Stimulated activated CD4-positive, alpha-beta T cell treated with anti-CD3 and anti-CD28 coated beads, TNF-alpha, amount 100 ng/mL, for 1 hour (primary cell): ENCODE measurements at places on chromosomes 7 and 10.

DNA sequence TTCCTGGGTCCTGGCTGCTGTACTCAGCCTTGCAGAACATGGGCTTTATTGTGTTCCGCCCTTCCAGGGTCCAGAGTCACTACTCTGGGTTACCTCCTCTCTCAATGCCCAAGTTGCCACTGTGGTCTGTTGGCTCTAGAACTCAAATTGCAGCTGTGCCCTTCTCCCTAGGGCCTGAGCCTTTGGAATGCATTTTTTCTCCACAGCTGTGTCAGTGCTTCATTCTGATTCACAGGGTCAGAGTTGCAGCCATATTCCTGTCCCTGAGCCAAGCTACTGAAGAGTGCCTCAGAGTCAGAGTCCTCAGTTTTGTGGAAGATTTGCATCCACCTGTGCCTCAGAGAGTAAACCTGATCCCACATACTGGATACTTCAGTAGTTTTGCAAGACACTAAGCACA lies 167.5 kb downstream of the ITGB1 start:
- DNase-seq: no peak

GRCh38 chr7:114534953-114535352 lies 120.3 kb downstream of the FOXP2 start:
- DNase-seq: no peak

GRCh38 chr10:97321032-97321803 lies 2.1 kb downstream of the FRAT1 start:
- DNase-seq: no peak

DNA sequence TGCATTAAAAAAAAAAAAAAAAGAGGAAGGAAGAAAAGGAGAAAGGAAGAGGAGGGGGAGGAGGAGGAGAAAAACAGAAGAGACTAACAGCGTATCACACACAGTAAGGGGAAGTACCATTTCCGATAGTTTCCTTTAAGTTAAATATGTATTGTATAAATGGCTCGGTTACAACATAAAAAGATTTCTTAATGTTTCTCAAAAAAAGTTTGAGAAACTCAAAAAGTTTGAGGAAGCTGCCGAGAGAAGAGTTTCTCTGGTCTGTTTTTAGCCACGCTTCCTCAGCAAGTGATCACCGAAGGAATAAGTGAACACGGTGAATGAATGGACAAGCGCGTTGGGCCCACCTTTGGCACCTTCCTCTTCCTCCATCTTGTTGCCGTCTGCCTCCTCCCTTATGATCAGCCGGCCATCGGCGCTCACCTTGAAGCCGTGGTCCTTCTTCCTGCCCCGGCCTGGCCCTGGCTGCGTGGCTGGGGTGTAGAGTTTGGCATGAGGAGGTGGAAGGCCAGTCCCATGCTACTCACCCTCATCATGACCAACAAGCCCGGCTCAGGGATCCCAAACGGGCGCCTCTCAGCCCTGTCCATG lies 31.3 kb upstream of the FRAT2 start:
- DNase-seq: no peak

DNA sequence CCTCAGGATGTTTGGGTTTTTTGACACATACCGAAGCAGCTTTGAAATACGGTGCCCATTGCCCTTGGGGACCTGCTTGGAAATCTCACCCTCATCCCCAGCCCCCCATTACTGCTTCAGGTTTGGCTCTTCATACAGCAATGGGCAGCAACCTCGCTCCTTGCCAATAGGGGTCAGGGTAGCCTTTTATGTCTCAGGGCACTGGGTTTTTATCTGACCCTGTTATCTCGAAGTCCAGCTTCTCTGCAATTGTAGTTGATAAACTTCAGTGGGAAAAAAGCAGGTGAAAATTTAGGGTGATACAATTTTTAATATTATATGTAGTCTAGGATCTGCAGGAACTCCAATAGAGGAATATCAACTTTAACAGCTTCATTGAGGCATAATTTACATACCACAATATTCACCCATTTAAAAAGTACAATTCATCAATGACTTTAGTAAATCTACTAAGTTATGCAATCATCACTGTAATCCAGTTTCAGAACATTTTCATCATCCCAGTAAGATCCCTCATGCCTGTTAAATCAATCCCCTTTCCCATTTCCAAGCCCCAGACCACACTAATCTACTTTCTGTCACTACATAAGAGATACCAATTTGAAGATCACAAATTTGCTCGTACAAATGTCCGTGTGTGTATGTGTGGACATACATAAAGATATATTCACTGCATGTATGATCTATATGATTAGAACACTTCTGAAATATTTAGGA lies 386.2 kb downstream of the KCNMA1 start:
- DNase-seq: no peak

- DNase-seq: no peak
These were observed 61.6 kb upstream of the BTRC start for GRCh38 chr10:101292194-101293006.

DNA sequence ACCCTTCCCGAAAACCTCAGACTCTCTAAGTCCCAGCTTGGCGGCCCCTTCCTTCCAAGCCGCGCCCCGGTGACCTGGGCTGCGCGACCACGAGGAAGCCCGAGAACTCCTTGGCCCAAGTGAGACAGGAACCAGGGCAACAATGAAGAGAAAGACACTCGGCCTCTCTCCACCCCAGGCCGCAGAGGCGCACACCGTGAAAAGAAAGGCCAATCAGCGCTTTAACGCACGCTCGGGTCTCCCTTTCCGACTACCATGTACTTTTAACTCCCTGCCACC lies 166.4 kb upstream of the PPP1R3A start:
- no peak for DNase-seq

- DNase-seq: no peak
These were observed 50.5 kb downstream of the CPVL start for GRCh38 chr7:29095631-29096445.
